ENCODE measurements at places on chromosomes 4 and X.

DNA sequence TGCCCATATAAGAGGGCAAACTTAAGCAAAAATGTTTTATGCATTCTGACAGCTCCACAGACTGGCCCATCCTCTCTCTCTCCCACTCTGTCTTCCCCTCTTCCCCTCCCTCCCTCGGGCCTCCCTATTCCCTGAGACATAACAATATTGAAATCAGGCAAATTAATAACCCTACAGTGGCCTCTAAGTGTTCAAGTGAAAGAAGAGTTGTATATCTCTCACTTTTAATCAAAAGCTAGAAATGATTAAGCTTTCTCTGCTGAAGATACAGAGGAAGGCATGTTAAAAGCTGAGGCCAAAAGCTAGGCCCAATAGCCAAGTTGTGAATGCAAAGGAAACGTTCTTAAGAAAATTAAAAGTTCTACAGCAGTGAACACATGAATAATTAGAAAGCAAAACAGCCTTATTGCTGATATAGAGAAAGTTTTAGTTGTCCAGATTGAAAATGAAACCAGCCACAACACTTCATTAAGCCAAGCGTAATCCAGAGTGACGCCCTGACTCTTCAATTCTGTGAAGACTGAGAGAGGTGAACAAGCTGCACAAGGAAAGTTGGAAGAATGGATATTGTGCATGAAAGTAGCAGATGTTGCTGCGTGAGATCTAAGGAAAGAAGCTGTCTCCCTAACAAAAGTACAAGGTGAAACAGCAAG is 54.9 kb downstream of the USO1 start:
- no peak for DNase-seq

DNA sequence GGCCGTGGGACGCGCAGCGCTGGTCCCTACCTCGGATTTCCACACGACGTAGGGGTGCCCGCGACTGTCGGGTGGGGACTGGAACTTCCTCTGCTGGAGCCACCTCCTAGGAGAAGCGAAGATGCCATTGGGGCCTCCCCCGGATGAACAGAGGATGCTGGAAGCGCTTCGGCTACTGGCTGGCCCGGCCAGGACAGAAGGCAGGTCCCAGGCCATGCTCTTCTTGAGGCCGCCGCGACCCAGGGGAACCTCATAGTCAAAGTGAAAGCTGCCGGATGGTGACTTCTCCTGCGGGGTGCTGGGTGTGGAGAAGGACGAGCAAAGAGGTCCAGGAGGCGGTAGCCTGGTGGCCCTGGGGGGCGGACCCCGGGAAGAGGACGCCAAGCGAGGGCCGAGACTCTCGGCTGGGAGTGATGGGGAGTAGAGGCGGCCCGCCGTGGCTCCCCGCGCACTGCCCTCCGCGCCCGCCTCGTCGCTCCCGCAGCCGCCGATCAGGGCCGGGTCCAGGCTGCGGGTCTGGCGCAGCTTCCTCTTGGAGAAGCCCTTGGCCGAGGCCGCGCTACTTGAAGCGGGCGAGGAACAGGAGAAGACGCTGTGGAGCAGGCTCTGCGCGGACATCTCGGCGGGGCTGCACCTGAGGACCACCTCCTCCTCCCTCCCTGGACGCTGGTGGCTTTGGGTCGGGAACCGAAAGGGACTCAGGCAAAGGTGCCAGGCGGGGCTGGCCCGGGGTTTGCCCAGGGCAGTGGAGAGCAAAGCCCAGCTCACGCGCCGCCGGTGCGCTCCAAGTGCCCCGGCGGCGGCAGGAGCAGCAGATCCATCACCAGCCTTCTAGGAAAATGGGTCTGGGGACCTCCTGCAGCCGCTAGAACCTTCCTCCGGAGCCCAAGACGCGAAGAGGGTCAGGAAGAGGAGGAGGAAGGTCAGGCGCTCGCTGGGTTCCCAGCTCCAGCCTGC is 1.2 kb downstream of the ARHGAP6 start:
- DNase-seq = no peak

DNA sequence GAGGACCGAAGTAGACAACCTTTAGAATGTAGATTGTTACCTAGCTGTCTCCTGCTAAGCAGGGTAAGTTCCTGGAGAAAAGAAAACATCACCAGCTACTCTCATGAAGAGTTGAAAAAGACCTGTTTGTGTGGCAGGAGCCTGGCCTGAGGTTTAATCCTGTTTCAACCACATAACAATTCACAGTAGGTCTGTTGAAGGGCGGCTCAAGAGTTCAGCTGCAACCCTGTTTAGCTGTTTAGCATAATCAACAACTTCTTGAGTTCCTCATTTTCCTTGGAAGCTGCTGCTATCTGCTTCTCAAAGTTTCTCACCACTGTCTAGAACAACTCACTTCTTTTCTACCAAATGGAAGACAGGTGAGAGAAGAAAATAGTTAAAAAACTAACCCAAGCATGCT is 170.4 kb upstream of the TET2 start:
- no peak for DNase-seq

DNA sequence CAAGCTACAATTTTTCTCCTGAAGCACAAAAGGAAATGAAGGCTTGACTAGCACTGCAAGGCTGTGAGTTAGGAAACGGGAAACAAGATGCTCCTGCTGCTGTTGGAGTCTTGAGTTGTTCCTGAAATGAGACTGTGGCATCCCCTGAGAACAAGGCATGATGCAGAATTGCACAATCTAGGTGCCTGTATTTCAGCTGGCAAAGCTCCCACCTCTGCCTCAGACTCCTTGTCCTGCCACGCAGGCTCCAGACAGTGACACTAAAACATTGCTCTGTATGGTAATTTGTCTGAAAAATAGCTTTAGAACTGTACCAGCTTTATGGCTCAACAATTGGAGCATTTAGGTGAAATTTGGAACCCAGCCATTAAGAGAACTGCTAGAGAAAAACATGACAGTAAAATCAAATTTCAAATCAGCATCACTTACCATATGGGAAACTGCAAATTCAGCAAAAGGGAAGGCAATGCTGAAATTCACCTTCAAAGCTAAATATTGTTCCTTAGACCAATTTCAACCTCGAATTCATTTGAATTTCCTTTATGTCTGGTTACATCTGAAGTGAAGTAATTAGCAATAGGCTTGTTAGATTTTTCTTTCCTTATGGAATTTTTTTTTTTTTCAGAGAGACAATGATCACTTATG is 103.4 kb downstream of the MFAP3L start:
- DNase-seq = no peak

- no peak for DNase-seq
Measured at GRCh38 chr4:15255537-15255936, 172.3 kb upstream of the C1QTNF7 start.

DNA sequence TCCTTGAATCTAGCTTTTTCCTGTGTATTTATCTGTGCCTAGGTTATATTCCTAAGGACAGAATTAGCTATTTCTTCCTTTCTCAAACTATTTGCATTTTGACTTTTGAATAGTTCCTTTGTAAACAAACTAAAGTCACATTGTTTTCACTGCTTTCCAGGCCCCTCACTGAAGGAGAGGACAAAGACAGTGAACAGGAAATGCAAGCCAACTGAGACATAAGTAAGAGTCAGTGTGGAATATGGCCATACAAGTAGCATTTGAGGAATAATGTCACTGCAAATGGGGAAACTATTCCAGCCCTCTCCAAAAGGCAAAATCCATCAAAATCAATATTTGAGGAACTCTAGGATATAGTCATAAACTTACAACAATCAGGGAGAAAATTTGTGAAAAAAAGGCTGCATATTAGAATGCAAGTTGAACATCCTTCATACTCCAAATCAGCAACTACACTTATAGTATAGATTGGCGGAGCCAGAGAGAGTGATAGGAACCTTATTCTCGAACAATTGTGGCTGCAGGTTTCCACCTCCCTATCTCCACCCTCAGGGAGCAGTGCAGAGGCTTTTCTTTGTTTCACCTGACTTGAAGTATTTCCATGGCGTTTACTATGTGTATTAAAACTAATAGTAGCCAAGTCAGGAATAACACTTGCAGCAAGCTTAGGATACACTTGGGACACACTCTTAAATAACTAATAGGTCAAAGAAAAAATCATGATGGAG is 1110.4 kb upstream of the ADGRL3 start:
- DNase-seq = no peak

GRCh38 chrX:45261005-45261404 is 60.3 kb upstream of the DIPK2B start:
- DNase-seq = no peak

- no peak for DNase-seq
Measured at GRCh38 chr4:7765666-7766065, 174.0 kb downstream of the AFAP1 start.

DNA sequence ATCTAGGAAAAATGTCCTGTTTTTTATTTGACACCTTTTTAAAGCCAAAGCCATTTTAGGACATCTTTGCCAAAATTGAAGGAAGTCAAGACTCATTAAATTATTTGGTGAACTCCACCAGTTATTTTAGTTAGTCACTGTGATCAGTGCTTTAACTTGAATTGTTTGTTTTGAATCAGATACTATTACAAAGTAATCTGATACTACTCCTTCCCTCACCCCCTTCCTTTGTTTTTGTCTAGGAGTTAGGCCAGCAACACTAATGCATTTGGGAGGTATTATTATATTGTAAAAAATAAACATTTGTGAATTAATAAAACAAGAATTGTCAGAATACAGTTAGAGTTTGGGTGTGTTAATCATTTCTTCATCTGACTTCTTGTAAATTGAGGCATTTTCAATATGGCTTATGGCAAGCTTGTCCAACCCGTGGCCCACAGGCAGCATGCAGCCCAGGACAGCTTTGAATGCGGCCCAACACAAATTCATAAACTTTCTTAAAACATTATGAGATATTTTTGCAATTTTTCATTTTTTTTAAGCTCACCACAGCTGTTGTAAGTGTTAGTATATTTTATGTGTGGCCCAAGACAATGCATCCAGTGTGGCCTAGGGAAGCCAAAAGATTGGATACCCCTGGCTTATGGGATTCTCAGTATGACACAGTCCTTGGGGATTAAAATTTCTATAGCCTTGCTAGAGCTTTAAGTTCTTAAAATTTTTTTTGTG is 182.2 kb downstream of the BMPR1B start:
- no peak for DNase-seq

DNA sequence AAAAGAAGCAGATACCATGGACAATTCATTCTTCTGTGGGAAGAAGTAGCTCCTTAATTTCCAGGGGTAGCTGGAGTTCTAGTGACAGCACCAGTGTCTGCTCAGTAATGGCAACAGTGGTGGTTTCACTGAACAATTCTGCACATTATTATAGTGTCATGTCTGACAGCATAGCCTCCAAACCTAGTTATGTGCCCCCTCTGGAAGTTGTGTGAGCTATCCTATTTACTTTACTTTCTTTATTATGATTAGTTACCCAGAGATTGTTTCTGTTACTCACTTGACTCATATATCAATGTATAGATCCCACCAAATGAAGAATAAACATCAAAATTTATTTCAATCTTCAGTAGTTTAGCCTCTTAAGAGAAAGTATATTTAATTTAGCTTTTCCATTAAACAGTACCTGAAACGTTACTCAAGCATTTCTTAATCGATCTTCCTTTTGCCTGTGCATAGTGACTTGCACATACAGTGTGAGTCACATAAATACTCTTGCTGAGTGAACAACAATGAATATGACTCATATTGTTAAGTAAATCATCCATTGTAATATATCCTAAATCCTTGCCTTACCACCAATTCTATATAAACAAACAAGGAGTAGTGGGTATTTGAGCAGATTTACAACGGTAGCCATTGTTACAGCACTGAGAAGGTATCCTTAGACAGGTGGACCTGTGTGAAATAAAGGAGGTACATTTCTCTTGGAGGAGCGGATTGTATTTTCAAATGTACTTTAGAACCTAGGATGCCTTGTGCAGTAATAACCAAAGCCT is 534.7 kb downstream of the ANKRD50 start:
- no peak for DNase-seq

All from stimulated activated CD8-positive, alpha-beta memory T cell treated with anti-CD3 and anti-CD28 coated beads, Interleukin-4, amount 100 ng/mL, for 1 hour (primary cell).